ENCODE measurements at places on chromosomes 2 and 18.
A peak's percentile ranks its signal among the peaks of the same experiment; 100 is the strongest.

DNA sequence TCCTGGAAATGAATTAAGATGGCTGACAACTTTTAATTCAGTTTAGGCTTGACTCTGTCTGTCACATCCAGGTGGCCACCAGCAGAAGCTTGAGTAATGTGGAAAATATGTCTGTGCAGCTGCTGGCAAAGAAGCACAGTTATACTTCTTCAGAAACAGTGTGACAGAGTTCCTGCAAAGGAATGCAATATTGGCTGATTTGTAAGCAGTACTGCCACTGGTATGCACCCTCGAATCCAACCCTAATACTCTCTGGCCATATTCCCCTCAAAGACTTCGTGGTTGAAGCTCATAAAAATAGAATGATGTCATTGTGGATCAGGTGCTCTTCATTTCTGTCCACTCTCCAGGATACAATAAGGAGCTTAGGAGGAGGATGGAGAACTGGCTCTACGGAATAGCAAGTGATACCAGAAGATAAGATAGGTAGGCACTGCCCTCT, 86.2 kb downstream of the METTL8 start:
- no peak for DNase-seq

DNA sequence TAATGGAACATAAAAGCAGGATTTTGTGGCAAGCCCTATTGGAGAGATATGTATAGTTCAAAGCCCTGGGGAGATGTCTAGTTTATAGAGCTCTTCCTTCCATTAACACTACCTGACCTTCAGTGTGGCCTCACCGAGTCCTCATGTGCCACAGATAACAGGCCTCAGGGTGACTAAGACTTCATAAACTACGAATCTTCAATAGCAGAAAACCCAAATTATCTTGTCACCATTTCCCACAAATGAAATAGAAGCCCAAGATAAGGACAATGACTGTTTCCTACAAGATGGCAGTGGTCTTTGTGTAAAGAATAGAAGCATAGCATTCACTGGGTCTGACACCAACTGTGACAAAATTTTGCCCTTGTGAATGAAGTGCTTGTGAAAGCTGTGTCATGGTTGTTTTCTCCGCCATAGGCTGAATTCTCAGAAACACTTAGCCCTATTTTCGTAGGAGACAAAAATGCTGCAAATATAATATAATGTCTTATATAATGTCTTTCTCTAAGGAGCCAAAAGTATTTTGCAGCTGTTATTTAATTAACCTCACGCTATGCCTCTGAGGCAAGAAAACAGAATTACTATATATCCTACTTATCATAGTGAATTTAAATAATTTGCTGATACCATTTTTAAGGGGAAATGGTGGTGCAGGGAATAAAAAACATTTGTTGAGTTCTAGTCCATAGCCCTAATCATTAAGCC, 136.7 kb upstream of the CWC22 start:
- DNase-seq = no peak

DNA sequence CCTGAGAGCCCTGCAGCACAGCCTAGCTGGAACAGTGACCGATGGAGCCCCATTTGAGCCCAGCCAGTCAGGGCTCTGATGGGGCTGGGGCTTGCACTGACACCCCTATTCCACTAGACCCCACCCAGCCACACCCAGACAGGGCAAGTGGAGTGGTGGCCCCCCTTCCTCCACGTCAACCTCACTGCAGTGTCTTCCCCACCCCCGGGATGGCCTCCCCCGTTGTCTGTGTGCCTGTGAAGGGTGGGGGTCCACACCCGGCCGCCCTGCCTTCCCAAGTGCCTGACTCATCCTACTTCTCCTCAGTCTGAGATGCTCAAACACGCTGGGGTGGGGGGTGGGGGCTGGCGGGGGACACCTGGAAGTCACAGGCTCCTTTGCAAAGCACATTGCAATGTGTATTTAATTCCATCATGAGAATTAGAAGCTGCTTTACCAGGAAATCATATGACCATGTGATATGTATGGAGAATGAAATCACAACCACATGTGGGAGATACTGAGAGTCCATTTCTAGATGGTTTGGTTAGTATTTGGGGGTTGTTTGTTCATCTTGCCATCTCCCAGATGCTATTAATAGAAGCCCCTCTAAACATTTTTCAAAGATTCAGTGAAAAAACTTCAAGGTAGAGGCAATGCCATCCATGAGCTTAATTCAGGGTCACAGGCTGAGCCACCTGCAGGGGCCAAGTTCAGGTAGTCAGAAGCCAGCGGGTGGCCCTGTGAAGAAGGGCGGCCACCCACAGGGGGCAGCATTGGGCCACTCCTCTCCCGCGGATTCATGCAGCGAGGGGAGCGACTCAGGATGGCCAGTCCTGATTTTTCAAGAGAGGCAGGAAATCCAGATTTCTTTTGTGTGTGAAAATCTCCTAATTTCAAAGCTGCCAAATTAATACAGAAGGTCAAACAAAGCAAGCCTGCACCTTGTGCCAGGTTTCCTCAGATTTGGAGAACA, 22.7 kb upstream of the GMPPA start:
- peak; percentile 59 for DNase-seq

DNA sequence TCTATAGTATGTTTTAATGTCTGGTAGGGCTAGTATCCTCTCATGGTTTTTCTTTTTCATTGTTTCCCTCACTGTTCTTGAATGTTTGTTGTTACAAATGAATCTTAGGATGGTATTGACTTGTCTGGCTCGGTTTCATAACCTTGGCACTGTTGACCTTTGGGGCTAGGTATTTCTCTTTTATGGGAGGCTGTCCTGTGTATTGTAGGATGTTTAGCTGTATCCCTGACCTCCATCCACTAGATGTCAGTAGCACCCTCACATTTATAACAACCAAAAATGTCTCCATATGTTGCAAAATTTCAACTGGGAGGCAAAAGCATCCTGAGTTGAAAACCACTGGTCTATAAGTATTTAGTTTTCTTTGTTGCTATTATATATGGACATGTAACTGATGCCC, 7.0 kb upstream of the AOX1 start:
- no peak for DNase-seq

GRCh38 chr2:151280271-151280670, 9.2 kb downstream of the NMI start:
- DNase-seq = no peak

DNA sequence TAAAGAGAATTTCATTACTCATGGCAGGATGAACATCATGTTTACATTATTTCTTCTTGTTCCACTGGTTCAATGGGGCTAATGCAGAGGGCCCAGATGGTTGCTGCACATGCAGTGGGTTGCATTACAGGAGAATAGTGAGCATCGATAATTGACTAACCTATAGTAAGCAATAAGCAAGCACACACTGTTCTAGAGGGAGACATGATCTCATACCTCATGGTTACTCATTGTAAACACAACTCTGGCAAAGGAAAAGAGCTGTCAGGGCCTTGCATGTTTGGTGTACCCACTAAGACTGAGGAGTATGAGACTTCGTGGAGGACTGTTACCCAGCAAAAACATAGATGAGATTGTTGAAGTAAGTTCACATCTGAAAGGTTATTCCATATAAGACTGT, 885.6 kb upstream of the VRK2 start:
- no peak for DNase-seq

- no peak for DNase-seq
These were observed 95.7 kb upstream of the NRP2 start for GRCh38 chr2:205586626-205587025.

GRCh38 chr2:16200554-16201193, 260.3 kb downstream of the MYCN start:
- DNase-seq = no peak

DNA sequence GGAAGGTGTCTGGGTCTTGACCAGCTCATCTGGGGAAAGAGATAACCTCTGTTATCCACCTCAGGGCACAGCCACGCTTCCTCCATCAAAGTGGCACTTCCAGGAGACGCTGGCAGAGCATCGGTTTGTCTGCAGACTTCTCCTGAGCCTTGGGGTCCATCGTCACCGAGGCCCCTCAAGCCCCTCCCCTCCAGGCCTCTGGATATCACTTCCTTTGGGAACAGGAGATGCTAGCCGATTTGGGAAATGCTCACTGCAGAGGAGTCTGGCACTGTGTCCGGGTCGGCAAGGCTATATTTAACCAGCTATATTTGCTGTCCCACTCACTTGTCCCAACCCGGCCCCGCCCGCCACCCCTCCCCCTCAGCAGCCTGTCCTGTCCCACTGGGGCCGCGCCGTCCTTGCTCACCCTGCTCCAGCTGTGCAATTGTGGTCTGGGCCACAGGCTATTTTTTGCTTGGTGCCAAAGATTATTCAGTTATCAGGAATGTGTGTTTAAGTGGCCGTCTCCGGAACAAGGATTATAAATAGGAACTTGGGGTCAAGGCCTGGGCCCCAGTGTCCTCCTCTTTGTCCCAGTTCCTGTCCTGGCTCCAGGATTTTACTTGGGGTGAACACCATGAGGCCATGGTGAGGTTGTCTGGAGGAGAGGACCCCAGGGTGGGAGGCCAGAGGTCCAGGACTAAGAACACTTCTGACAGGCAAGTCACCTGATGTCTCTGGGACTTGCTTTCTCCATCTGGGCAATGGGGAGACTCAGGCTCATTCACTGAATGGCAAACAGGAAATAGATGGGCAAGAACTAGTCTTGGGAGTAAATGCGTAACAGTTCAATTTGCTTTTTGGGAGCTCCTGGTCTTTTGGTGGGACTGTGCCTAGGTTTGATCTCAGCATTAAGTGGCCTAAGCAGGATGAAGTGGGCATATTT, 263.6 kb downstream of the DYSF start:
- no peak for DNase-seq

DNA sequence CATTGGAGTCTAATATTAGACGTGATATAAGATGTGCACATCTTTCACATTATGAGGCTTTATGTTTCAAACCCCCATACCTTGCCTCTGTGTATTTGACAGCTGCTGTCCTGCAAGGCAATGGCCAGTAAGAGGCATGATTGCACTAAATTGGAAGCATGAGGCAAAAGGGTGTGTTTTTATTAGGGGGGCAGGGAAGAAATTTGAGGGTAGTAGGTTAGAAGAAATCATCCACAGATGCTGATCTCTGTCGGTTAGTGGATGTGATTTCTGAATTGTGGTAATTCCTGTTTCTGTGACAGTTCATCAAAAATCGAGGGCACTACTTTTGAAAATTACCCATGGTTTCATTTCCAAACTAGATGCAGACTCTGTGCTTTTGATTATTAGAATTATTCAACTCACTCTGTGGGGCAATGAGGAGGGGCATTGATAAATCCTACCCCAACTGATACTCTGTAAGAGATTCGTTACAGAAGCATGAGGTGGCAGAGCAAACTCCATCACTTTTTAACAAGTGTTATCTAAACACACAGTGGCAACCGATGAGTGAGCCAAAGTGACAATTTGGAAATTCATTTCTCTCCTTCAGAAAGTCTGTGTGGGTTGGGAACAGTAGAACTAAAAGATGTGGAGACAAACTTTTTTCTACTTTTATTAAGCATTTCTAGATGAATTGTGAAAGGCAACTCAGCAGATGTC, 453.0 kb downstream of the ARHGAP15 start:
- DNase-seq = no peak

- DNase-seq = no peak
These were observed 179.9 kb upstream of the HS6ST1 start for GRCh38 chr2:128498589-128498988.

All from activated CD4-positive, alpha-beta T cell treated with anti-CD3 and anti-CD28 coated beads, Interleukin-2, amount 50 U/mL, for 1 hour (primary cell).